ENCODE measurements at places on chromosomes 6 and 20. TPM values are rescaled to one million over a fixed set of nuclear protein-coding genes. Genes with fewer than 3 reads are reported as not detected.
A peak's percentile ranks its signal among the peaks of the same experiment; 100 is the strongest.

Gene SLC23A2
- total RNA-seq = 21.4 TPM

DNA sequence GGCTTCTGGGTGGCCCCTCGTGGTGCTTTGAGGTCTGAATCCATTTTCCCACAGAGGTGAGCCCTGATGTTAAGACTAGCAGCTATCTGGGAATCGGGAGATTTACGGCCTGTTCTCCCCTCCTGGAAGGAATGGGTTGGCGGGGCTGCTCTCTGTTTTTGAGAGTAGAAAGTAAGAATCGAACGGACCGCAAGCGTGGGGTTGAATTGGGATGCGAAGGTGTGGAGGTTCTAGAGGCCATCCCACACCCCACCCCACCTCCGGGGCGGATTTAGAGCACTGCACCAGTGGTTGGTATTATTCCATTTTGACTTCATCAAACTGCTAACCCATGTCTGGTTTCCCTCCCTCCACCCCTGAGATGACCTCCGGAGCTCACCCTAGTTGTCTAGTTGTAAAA is 11.5 kb downstream of the PYGB start:
- DNase-seq = no peak

DNA sequence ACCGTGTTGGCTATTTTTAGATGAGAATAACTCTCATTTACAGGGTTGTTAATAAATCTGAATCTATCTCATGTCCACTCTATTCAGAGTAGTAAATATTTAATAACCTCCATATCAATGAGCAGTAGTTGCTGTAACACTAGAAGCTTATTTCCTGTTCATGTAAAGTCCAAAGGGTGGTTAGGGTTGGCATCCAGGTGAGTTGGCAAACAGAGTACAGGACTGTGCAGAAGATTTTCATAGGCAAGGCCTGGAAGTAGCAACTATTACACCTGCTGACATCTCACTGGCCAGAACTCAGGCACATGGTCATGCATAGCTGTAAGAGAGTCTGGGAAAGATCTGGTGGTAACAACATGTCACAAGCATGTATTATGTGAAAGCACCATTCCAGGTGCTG is 147.5 kb downstream of the PHF3 start:
- no peak for DNase-seq

- DNase-seq = peak; percentile 52
These were observed 207.1 kb downstream of the NFATC2 start for GRCh38 chr20:51335329-51335841.

- no peak for DNase-seq
These were observed 2.3 kb upstream of the RRP36 start for GRCh38 chr6:43019152-43019551.

DNA sequence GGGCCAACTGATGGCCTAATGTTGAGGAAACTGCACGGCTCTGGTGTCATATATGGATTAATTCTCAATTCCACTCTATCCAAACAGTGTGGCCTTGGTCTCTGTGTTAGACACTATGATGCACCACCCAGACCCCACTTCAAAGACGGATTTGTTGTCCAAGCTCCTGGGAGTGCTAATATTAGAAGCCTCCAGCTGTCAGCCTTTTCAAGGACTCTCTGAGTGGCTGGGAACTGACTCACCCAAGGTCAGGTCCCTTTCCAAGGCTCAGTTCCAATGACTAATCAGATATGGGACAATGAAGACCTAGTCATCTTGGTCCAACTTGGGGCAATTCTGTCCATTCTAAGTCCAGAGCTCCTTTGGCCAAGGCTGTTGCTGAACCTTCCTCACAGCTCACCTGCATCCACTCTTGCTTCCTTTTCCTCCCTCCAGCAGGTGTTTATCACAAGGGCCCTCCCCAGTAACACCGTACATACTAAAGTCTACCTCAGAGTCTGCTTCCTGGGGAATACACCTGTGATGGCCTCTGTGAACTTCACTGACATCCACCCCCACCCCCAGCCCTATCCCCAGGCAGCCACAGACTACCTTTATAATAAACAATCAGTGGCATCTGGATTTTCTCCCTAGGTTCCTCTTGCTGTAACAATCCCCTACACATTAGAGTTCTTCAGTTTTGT is 7.2 kb upstream of the IL20RA start:
- no peak for DNase-seq

- DNase-seq = no peak
These were observed 38.2 kb downstream of the NOL7 start for GRCh38 chr6:13653296-13653695.

DNA sequence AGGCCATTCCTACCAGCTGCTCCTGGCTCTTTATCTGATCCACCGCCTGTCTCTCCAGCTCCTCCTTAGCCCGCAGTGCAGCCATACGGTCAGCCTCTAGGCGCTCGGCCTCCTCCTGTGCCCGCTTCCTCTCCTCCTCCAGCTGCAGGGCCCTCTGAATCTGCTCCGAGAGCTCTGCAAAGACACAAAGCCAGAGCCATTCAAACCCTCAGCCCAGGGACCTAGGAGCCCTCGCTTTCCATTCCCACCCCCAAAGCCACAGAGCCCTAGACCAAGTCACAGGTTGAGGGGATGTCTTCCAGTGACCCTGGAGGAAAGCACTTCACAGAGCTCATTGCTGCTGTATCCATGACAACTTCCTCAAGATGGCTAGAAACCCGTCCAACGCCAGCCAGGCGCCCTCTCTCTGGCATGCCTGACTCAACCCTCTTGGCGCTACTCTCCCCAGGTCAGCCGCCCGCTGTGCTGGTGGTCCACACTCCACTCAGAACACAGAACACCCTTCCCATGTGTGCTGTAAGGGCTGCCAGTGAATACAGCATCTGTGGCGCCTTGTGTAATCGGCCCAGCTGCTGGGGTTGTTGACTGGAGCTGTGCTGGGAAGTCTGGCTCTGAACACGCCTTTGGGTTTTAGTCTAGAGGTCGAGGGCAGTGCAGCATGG is 49.3 kb downstream of the EZR start:
- DNase-seq = no peak

Gene TAB2
- 125 TPM for total RNA-seq

Gene PRSS16
- total RNA-seq = 5.3 TPM

Gene MOCS3
- total RNA-seq = 4.1 TPM

Gene RPS6KA2
- 28.5 TPM for total RNA-seq

DNA sequence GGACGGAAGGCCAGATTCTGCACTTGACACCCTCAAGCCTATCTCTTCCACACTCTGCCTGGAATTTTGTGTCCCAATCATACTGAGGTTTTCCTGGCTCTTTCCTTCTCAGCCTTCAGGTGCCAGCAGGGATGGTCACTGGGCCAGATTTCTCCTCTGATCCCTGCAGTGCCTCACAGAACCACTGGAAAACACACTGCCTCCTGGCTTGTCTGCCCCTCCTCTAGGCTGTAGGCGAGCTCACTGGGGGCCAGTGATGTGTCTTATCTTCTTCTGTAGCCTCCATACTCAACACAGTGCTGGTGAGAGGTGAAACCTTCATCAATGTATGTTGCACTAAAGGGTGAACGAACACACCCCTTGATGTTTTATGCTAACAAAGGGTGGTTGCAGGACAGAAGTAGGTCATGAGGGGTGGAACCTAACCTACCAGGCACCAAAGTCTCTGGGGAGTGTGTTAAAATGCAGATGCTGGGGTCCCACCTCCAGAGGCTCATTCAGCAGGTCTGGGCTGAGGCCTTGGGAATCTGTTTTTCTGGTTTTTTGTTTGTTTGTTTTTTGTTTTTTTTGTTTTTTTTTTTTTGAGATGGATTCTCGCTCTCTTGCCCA is 80.3 kb downstream of the CDH26 start:
- no peak for DNase-seq

GRCh38 chr20:50477239-50477872 is 32.8 kb upstream of the PTPN1 start:
- no peak for DNase-seq

- no peak for DNase-seq
These were observed 57.4 kb downstream of the CAP2 start for GRCh38 chr6:17450832-17451231.

- no peak for DNase-seq
These were observed 268.7 kb downstream of the PTPRK start for GRCh38 chr6:128251445-128252340.

- peak; percentile 77 for DNase-seq
These were observed 1.3 kb downstream of the VEGFA start for GRCh38 chr6:43771210-43771857.

Gene CALHM5
- total RNA-seq = not detected

Gene FAM209B
- 1.3 TPM for total RNA-seq

Measured in activated T-cell treated with anti-CD3 and anti-CD28 coated beads, Interleukin-2, amount 50 U/mL, for 72 hours (primary cell).